ENCODE measurements at places on chromosomes 5 and 9.

- DNase-seq: no peak
Measured at GRCh38 chr9:103364753-103365152, 369.6 kb downstream of the CYLC2 start.

GRCh38 chr5:143376911-143377813, 26.3 kb downstream of the NR3C1 start:
- no peak for DNase-seq

DNA sequence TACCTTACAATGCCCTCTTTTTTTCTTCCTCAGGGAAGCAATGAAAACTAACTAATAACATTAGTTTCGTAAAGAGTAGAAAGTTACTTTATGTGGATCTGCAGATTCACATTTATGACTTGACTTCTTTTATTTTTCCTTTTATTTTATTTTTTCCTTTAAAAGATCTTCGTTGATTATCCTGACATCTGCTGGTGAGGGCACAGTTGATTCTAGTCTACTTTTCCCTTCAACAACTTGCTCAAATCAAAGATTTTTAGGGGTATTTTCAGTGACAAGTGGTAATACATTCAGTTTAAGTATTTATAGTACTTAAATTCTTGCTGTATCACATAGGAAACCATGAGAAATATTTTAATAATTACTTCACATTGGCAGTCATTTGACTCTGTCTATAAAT, 4.9 kb downstream of the EDIL3 start:
- no peak for DNase-seq

DNA sequence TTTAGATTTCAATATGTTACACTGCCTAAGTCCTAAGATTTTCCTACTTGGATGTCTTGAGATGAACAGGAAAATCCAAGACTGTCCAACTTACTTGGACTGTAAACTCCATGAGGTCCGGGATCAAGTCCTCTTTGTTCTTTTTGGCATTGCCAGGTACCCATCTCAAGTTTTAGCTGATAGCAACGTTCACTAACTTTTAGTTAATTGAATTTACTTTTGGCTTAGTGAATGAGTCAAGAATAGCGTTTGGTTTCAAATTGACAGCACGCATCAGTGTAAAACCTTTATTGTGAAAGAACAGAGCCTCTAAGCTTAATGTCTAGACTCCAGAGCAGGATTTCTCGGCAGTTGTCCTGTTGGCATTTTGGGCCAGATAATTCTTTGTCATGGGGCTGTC, 37.2 kb downstream of the ALDH1A1 start:
- no peak for DNase-seq
